NT2/D1 (cell line): ENCODE measurements at places on chromosomes 12 and 14.

GRCh38 chr14:53226553-53226952 is 73.4 kb upstream of the DDHD1 start:
- no peak for DNase-seq

GRCh38 chr12:81520064-81520945 is 238.8 kb downstream of the PPFIA2 start:
- no peak for DNase-seq

DNA sequence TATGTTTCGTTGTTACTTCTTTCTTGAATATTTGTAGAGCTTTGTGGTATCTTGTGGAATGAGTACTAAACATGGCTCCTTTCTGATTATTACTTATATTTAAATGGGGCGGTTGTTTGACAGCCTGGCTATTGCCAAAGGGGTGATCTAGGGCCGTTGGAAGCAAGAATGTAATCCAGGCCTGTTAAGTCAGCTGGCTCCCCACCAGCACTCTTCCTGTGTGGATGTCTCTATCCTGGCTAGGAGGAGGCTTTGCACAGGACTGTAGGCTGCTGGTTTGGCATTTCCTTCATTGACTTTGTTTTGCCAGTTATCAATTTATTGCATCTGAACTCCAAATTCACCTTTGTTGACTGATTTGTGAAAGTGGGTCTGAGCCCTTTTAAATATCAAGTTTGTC is 5.6 kb downstream of the FAM234B start:
- no peak for DNase-seq

DNA sequence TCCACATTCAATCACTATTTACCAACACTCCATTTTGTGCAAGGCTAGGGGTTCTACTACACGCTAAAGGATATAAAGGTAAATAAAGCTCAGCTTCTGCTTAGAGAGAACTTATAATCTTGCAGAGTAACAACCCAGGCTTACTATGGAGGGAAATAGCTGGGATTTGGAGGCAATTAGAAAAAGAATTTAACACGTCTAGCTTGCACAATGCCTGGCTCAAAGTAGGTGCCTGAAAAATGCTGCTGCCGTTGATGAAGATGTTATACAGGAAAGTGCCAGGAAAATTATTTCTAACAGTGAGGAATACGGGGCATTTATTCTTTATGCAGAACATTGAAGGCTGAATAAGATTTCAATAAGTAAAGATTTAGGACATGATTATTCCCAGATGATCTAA is 214.2 kb downstream of the KITLG start:
- DNase-seq = no peak

DNA sequence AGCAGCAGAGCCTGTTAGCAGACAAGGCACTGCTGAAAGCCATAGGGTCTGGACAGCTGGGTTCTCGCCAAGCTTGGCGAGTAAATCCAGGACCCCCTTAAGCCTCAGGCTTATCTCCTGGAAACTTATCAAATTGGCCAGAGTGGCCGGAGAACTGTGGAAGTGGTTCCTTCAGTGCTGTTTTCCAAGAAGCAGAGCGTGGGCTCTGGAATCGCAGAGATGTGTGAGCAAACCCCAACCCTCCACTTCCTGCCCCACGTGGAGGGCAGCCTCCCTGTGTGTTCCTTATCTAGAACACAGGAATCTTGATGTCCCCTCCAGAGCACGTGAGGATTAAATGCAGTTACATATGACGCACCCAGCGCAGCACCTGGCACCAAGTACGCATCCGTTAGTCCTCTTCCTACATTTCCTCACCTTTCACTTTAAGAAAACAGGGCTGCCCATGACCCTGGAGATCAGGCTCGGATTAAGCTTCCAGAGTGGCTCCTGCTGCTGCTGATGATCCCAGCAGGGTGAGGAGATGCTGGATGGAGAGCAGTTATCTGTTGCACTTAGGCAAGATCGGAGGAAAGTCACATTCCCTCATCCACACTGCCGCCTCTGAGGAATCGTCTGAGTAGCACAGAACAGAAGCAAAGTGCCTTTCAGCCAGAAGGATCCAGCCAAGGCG is 35.0 kb downstream of the MMAB start:
- no peak for DNase-seq

GRCh38 chr12:69719336-69720316 is 19.0 kb upstream of the RAB3IP start:
- no peak for DNase-seq

- no peak for DNase-seq
These were observed 17.3 kb upstream of the YY1 start for GRCh38 chr14:100221533-100222223.

DNA sequence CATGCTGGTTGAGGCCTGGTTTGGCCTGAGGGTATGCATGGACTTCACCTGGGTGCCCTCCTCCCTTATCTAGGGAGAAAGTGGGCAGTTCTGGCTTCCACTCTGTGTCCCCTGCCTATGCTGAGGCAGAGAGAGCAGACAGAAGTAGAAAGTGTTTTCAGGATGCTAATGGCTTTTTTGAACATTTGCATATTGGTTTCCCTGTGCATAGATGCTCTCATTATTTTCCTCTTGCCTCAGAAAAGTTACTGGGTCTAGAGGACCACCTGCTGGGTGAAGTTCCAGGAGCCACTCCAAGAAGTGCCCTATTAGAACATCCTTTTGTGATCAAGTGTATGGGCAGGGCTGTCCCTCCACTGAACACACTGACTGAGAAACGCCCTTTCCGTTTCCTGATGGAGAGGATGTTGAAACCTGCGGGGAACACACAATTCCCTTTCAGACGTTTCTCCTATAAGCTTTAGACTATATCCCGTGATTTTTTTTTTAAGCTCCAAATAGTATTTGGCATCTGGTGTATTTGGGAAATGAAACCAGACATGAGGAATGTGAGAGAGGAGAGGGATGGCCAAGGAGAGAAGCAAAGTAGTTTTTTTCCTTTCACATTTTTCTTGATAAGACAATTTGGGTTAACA is 66.6 kb downstream of the DAAM1 start:
- DNase-seq = no peak

DNA sequence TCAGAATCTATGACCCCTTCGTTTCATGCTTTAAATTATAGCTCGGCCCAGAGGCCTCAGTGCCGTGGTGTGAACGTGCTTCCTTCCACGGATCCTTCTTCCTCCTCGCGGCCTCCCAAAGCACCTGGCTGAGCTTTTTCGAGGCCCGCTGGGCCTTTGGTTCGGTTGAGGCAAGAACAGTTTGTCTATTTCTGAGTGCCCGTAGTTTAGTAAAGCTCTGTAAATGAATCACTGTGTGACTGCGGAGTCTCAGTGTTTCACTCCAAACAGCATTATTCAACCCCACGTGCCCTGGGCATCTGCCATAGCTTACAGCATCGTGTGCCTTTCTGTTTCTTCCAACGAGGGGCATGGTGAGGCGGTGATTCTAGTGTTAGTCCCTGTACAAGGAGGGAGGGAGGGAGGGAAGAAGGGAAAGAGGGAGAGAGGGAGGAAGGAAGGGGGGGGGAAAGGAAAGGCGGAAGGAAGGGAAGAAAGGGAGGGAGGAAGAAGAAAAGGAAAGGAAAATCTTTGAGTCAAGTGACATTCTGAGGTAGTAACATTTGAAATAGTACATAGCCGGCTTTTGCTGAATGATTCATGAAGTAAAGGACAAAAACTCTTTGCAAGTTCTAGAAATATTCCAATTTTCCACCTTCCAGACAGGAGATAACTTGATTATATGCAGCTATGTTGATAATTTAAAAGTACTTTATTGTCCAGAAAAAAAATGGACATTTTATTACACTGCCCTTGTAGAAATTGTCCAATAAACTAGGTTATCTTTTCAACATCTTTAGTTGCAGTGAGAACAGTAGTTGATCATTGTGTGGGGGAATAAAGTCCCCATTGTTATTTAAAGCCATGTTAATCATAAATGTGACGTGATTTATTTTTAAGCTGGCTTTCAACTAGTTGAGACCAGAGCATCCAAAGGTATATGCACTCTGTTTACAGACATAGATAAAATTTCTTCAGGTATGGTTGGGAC is 1.2 kb upstream of the TRIM9 start:
- DNase-seq = no peak

DNA sequence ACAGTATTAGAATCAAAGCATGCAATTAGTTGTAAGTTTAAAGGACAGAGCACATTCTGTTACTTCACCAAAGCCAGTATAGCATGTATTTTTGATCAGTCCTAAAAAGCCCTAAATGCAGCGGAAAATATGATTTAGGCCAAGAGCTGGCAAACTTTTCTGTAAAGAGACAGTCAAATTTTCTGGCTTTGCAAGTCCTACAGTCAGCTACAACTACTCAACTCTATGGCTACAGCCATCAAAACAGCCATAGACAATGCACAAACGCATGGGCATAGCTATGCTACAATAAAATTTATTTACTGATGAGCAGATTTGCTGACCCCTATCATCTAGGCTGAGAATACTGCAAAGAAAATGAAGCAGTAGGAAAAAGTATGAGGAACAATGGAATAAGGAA is 52.9 kb downstream of the ATXN2 start:
- DNase-seq = no peak

- peak; percentile 61 for DNase-seq
These were observed 20.3 kb upstream of the AMN1 start for GRCh38 chr12:31749024-31749704.

DNA sequence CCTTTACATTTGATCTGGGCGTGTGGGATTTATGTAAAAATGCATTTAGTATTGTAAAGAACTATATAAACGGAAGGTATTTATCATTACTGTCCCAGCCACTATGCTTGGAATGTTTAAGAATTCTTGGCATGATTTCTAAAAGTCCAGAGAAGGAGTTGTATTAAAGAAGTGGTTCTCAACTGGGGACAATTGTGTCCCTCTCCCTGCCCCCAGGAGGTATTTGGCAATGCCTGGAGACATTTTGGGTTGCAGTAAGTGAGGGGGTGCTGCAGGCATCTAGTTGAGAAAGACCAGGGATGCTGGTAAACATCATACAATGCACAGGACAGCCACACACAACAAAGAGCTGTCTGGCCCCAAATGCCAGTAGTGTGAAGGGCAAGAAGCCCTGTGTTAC is 7.2 kb downstream of the SLC38A1 start:
- no peak for DNase-seq

DNA sequence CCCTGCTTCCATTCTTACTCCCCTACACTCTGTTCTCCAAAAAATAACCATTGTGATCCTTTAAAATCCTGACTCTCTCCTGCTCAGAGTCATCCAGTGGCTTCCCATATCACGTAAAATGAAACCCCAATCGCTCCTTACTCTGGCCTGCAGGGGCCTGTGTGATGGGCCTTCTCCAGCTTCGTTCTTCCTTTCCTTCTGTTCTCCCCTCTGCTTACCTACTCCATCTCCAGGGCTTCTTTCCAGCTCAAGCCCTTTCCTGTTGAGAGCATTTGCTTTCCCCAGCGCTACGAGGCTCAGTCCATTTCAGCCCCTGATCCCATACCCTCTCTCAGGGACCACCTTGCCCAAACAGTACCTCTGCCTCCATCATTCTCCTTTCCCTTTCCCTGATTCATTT is 144.4 kb upstream of the ARHGAP5 start:
- no peak for DNase-seq

DNA sequence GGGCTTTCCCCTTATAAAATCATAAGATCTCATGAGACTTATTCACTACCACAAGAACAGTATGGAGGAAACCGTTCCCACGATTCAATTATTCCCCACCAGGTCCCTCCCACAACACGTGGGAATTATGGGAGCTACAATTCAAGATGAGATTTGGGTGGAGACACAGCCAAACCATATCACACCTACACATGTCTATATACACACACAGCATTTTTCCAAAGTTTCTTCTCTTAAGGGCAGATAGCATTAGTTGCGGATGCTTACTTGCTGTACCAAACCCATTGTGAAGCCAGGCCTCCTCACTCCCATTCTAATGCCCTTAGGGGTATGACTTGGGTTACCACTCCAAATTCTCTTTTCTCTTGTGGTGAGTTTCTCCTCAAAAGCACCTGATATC is 104.1 kb upstream of the RAP1B start:
- DNase-seq = no peak

DNA sequence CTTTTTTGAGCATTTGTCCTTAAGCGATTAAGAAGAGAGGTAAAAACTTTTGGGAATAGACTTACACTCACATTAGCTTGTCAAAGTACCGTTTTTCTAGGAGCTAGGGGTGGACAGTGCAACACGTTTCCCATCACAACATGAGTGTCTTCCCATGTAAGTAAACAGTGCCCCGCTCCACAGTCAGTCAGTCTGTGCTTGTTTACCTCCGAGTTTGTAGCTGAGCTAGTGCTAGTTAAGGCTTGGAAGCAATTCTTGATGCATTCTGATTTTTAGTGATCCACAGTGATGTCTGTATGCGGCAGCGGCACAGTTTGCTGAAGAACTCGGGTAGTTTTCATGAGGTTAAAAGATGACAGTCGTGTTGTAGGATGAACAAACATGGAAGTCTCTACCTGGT is 941 bp downstream of the ZDHHC17 start:
- DNase-seq = no peak

GRCh38 chr14:51575349-51576116 is 76.2 kb upstream of the FRMD6 start:
- no peak for DNase-seq

- no peak for DNase-seq
These were observed 100.9 kb upstream of the PARP11 start for GRCh38 chr12:3973973-3974644.

DNA sequence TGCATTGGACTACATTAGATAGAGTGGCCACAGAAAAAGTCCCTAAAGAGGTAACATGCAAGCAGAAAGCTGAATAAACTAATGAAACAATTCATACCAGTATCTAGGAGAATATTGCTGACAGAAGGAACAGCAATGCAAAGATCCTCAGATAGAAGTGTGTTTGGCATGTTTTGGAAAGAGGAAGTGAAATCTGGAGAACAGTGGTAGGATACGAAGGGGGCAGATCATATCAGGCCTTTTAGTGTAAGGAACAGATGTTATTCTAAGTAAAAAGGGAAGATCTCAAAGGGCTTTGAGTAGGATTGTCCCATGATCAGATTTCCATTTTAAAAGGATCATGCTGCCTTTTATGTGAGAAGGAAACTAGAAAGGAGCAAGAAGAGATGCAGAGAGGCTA is 342.9 kb downstream of the PAWR start:
- DNase-seq = no peak

GRCh38 chr12:6753772-6754356 is 923 bp upstream of the MLF2 start:
- no peak for DNase-seq

GRCh38 chr14:93522221-93522620 is 91.5 kb downstream of the UNC79 start:
- no peak for DNase-seq

- no peak for DNase-seq
These were observed 49.1 kb downstream of the TMX1 start for GRCh38 chr14:51289169-51289568.

- no peak for DNase-seq
These were observed 225.0 kb upstream of the GRIP1 start for GRCh38 chr12:66903782-66904396.

- no peak for DNase-seq
These were observed 198.9 kb downstream of the ADGRD1 start for GRCh38 chr12:131152587-131152986.

DNA sequence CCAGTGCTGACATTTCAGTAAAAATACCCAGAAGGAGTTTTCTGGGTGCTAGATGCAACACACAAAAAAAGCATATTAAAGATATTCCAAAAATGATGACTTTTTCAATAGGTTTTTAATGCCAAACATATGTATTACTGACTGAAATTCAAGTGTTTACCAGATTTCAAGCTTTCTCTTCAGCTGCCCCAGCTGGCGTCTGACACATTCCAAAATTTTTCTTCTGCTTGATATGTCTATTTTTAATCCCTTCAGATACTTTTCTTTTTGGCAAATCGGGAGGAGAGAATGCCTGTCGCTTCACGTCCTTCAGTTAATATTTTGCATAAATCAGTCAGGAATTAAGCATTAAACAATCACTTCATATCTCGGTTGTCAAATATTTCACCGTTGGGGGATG is 7.1 kb upstream of the CCDC60 start:
- DNase-seq = no peak

GRCh38 chr12:31772685-31773222 is 43.9 kb upstream of the AMN1 start:
- no peak for DNase-seq
